SJSA1 (cell line): ENCODE measurements at places on chromosomes 1 and 21.

DNA sequence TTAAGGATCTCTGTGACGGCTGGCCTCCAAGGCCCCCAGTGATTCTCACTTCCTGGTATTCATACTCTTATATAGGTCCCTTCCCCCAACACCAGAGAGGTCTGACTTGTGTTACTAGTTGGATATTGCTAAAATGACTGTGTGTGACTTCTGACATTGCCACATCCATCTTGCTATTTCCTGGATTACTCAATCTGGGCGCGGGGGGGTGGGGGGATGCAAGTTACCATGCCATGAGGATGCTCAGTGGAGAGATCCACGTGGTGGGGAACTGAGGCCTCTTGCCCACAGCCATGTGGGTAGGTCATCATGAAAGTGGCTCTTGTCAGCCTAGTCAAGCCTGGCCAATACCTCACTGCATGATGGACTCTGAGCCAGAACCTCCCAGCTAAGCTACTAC lies 117.0 kb downstream of the UBE2U start:
- no peak for DNase-seq
- peaks cover 6% of the 10 kb centered on the region for H3K27me3 ChIP-seq
- no peak overlapping the region for H3K4me3 ChIP-seq
- no peak overlapping the region for H3K27ac ChIP-seq
- H3K4me1 ChIP-seq = no peaks in the 10 kb centered on the region
- no peaks in the 10 kb centered on the region for H3K36me3 ChIP-seq

DNA sequence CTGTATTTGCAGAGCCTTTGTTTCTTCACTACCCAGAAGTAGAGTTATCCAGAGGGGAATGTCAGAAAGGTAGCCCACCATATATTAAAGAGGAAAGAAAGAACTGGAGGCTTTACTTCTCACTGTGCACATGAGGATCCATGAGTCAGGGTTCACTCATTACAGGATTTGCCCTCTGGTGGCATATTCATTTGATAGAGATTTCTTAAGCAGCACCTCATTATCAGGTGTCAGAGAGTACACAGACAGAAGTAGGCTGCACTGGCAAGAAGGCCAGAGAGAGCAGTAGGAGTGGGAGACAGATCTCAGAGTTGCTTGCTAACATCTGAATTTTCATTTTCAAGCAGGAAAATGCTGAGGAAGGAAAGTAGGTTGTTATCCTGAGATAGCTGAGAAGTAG lies 123.8 kb downstream of the PIK3R3 start:
- DNase-seq = no peak
- no peaks in the 10 kb centered on the region for H3K4me1 ChIP-seq
- H3K36me3 ChIP-seq = peaks cover 63% of the 10 kb centered on the region
- no peak overlapping the region for H3K4me3 ChIP-seq
- H3K27me3 ChIP-seq = no peaks in the 10 kb centered on the region
- H3K27ac ChIP-seq = no peak overlapping the region

GRCh38 chr1:41241749-41242341 lies at the start of gene SCMH1:
TSS of gene SCMH1 (minus strand) at chr1:41242306. CDS start at chr1:41186133, 56,173 bp downstream.
- H3K4me3 ChIP-seq = peak within 1 kb of the TSS; percentile 99
- peaks cover 39% of the 10 kb centered on the region for H3K4me1 ChIP-seq
- peak; percentile 52 for DNase-seq
- peaks cover 10% of the 10 kb centered on the region for H3K36me3 ChIP-seq

- H3K27me3 ChIP-seq = no peaks in the 10 kb centered on the region
- no peak for DNase-seq
- H3K36me3 ChIP-seq = no peaks in the 10 kb centered on the region
Measured at GRCh38 chr1:188904201-188904600, 1573.5 kb downstream of the BRINP3 start.

GRCh38 chr1:231603598-231604275 lies 22.9 kb upstream of the DISC1 start:
- peak; percentile 70 for DNase-seq
- no peaks in the 10 kb centered on the region for H3K36me3 ChIP-seq
- peak overlapping the region; percentile 33 for H3K4me3 ChIP-seq
- no peak overlapping the region for H3K27ac ChIP-seq
- peaks cover 31% of the 10 kb centered on the region for H3K4me1 ChIP-seq

DNA sequence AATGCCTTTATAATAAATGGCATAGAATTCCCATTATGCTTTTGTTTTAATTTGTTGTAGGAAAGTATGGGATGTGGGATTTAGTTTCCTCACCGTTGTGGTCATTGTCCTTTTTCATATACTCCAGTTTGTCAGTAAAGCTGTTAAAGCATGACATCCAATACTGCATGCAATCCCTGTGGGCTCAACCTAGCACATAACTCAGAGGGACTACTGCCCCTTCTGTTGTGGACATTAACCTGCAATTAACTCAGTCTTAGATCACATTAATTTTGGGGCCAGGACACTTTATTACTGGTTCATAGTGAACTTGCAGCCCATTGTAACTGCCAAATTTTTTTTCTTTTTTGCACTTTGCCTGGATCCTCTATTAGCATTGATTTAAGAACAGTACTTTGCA lies 112.5 kb downstream of the DNM3 start:
- no peak overlapping the region for H3K27ac ChIP-seq
- no peaks in the 10 kb centered on the region; the same call in 1 of the 2 replicates for H3K27me3 ChIP-seq
- H3K36me3 ChIP-seq = no peaks in the 10 kb centered on the region
- no peaks in the 10 kb centered on the region for H3K4me1 ChIP-seq
- H3K4me3 ChIP-seq = no peak overlapping the region
- no peak for DNase-seq

- H3K36me3 ChIP-seq = no peaks in the 10 kb centered on the region
- DNase-seq = no peak
- H3K4me1 ChIP-seq = no peaks in the 10 kb centered on the region
- H3K4me3 ChIP-seq = no peak overlapping the region
- H3K27ac ChIP-seq = no peak overlapping the region
Measured at GRCh38 chr1:4716406-4716805, 62.0 kb downstream of the AJAP1 start.

- no peaks in the 10 kb centered on the region for H3K36me3 ChIP-seq
- DNase-seq = no peak
- no peak overlapping the region for H3K4me3 ChIP-seq
- H3K27me3 ChIP-seq = no peaks in the 10 kb centered on the region
- H3K27ac ChIP-seq = no peak overlapping the region
Measured at GRCh38 chr21:15533618-15534017, 196.2 kb upstream of the USP25 start.

DNA sequence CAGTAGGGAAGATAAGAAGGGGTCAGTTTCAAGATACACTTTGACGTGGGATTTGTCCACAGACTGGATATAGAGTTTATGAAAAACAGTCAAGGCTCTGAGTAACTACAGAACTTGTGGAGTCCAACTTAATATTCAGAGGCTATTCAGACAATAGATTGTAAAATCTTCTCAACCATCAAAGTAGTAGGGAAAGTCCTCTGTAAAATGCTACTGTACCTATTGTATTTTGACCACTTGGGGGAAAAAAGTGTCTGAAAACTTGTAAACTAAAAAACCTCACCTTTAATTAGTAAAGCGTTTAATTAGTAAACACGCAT lies 10.5 kb downstream of the PTP4A2 start:
- peaks cover 10% of the 10 kb centered on the region for H3K36me3 ChIP-seq
- H3K4me1 ChIP-seq = peaks cover 33% of the 10 kb centered on the region
- DNase-seq = no peak
- H3K27me3 ChIP-seq = no peaks in the 10 kb centered on the region

- no peaks in the 10 kb centered on the region for H3K27me3 ChIP-seq
- DNase-seq = no peak
- H3K27ac ChIP-seq = no peak overlapping the region
- no peaks in the 10 kb centered on the region for H3K4me1 ChIP-seq
- no peaks in the 10 kb centered on the region for H3K36me3 ChIP-seq
Measured at GRCh38 chr1:204032642-204033235, 40.2 kb upstream of the SOX13 start.

- no peaks in the 10 kb centered on the region for H3K27me3 ChIP-seq
- no peaks in the 10 kb centered on the region for H3K36me3 ChIP-seq
- no peak overlapping the region for H3K4me3 ChIP-seq
- H3K27ac ChIP-seq = no peak overlapping the region
- no peaks in the 10 kb centered on the region for H3K4me1 ChIP-seq
- DNase-seq = no peak
Measured at GRCh38 chr1:241985787-241986186, 13.1 kb downstream of the MAP1LC3C start.

DNA sequence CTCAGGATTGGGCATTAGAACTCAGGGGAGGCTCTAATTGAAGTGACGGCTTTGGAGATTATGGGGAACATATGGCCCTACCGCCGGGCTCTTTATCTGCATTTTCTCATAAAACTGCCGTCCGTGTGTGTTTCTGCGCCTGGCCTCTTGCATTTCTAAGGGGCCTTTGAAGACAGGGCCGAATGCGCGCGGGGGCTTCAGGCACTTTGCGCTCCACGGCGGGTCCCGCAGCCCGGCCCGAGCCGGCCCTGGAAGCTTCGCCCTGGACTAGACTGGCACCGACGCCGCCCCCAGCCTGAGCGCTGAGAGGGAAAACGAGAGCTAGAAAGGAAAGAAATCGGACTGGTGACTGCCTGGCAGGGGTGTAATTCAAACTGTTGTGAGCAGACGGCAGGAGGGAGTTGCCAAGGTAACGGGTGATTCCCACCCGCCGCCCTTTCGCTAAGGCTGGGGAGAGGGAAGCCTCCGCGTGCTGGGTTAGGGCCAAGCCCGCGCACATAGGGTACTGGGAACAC lies 120.7 kb downstream of the LMX1A start:
- H3K4me3 ChIP-seq = no peak overlapping the region
- H3K36me3 ChIP-seq = no peaks in the 10 kb centered on the region
- H3K27me3 ChIP-seq = peaks cover 30% of the 10 kb centered on the region
- H3K27ac ChIP-seq = no peak overlapping the region
- DNase-seq = no peak
- H3K4me1 ChIP-seq = no peaks in the 10 kb centered on the region

DNA sequence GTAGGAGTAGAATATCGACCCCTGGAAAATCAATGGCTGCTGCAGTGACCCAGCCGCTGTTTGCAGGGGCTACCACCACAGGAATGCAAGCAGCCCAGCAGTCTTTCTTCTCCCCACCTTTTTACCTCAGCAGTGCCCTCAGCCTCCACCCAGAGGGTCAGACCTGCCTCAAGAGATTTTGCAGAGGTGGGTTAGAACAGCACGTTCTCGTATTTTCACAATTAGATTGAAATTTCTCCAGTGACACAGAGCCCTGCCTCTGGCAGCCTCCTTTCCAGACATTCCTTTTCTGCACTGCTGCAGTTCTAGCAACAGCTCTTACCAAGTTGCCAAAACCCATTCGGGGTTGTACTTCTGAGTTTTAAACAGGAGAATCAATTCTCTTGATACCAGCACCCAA lies 38.3 kb upstream of the PIGV start:
- no peak overlapping the region for H3K27ac ChIP-seq

- no peak overlapping the region for H3K4me3 ChIP-seq
- DNase-seq = peak; percentile 60
- H3K36me3 ChIP-seq = no peaks in the 10 kb centered on the region
- H3K27ac ChIP-seq = peak overlapping the region; percentile 43
- peaks cover 20% of the 10 kb centered on the region for H3K4me1 ChIP-seq
Measured at GRCh38 chr1:231678011-231678432, 51.4 kb downstream of the DISC1 start.

- H3K27ac ChIP-seq = no peak overlapping the region
- no peaks in the 10 kb centered on the region for H3K27me3 ChIP-seq
- no peak overlapping the region for H3K4me3 ChIP-seq
- no peaks in the 10 kb centered on the region for H3K4me1 ChIP-seq
Measured at GRCh38 chr1:110196917-110197765, 13.0 kb upstream of the KCNC4 start.

DNA sequence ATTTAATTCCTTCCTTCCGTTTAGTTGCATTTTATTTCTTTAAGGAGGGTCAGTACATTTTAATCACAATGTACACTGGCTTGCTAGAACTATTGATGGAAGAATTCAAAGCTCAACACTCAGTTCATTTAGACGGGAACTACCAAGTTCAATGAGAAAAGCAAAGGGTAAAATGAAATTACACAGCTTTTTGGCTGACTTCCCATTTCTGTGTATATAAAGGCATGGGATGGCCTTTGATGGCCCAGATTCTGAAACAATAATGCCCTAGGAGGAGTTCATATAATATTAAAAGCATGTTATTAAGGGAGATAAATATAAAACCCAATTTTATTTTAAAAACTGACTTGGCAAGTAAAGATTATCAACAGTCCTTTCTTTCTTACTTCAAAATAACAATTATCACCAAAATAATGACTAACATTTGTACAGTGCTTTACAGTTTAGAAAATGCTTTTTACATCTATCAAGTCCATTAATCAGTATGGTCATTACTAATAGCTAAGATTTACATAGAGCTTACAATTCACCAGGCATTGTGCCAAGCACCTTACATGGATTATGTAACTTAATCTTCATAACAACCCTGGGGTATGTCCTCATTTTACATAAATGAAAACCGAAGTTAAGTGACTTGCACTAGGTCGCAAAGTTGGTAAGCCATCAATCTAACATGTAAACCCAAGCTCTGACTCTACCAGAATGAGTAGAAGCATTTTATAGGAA lies 402.4 kb downstream of the OMA1 start:
- H3K36me3 ChIP-seq = no peaks in the 10 kb centered on the region
- H3K4me1 ChIP-seq = no peaks in the 10 kb centered on the region
- H3K27ac ChIP-seq = no peak overlapping the region
- no peak overlapping the region for H3K4me3 ChIP-seq
- DNase-seq = no peak

DNA sequence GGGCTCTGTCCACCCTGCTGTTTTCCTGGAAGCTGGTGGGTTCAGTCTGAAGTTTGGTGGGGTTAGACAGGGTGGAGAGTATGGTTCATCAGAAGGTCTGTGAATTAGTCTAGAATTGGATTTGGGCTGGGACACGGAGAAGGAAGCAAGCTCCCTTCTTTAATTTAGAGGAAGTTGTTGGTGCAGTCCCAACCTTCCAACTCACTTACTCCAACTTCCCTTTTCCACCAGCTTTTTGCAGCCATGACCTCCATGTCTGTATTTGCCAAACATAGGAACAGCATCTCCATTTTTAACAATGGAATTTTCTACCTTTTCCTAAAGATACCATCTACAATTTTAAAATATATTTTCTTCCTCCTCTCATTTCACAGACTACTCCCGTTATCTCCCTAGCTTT lies 28.5 kb upstream of the PRELP start:
- peaks cover 45% of the 10 kb centered on the region for H3K4me1 ChIP-seq
- H3K36me3 ChIP-seq = no peaks in the 10 kb centered on the region
- H3K27ac ChIP-seq = no peak overlapping the region
- H3K4me3 ChIP-seq = no peak overlapping the region
- DNase-seq = no peak
- H3K27me3 ChIP-seq = no peaks in the 10 kb centered on the region

- H3K27me3 ChIP-seq = no peaks in the 10 kb centered on the region
- H3K36me3 ChIP-seq = no peaks in the 10 kb centered on the region; the same call in 1 of the 2 replicates
- no peak for DNase-seq
- no peak overlapping the region for H3K4me3 ChIP-seq
Measured at GRCh38 chr21:15005391-15005790, 59.4 kb downstream of the NRIP1 start.
